NCI-H2171 treated with DMSO at 0.1 percent for 48 hours (cell line): ENCODE measurements at places on chromosomes 16 and 17.

DNA sequence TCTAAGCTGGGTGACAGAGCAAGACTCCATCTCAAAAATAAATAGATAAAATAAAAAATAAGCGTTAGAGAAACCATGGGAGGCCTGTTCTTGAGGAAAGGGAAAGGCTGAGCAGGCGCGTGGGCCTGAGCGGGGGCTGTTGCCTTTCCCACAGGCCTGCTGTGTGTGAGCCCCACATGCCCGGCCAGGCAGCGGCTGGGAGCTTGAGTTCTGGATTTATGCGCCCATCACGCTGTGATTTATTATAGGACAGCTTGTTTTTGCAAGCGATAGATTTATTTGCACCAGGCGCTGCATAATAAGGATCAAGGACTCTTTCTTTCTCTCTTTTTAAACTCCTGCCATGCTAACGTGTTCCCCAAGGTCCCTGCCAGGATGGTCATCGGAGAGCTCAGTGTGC, 14.8 kb upstream of the WFDC1 start:
- no peak for DNase-seq

- no peak for DNase-seq
Measured at GRCh38 chr17:57861790-57862693, 12.2 kb upstream of the MRPS23 start.

DNA sequence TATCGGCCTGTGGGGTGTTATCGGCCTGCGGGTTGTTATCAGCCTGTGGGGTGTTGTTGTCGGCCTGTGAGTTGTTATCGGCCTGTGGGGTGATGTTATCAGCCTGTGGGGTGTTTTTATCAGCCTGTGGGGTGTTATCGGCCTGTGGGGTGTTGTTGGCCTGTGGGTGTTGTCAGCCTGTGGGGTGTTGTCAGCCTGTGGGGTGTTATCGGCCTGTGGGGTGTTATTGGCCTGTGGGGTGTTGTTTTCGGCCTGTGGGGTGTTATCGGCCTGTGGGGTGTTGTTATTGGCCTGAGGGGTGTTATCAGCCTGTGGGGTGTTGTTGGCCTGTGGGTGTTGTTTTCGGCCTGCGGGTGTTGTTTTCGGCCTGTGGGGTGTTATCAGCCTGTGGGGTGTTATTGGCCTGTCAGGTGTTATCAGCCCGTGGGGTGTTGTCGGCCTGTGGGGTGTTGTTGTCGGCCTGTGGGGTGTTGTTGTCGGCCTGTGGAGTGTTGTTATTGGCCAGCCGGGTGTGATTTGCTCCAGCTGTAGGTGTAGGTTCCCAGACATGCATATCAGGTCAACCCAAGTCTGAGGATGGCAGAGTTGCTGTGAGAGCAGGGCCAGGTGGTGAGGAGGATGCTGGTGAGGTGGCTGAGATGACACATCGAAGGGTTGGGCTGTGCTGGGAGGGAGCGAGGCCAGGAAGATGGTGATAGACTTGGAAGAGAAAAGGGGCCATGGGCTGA, 7.1 kb downstream of the TRARG1 start:
- no peak for DNase-seq

DNA sequence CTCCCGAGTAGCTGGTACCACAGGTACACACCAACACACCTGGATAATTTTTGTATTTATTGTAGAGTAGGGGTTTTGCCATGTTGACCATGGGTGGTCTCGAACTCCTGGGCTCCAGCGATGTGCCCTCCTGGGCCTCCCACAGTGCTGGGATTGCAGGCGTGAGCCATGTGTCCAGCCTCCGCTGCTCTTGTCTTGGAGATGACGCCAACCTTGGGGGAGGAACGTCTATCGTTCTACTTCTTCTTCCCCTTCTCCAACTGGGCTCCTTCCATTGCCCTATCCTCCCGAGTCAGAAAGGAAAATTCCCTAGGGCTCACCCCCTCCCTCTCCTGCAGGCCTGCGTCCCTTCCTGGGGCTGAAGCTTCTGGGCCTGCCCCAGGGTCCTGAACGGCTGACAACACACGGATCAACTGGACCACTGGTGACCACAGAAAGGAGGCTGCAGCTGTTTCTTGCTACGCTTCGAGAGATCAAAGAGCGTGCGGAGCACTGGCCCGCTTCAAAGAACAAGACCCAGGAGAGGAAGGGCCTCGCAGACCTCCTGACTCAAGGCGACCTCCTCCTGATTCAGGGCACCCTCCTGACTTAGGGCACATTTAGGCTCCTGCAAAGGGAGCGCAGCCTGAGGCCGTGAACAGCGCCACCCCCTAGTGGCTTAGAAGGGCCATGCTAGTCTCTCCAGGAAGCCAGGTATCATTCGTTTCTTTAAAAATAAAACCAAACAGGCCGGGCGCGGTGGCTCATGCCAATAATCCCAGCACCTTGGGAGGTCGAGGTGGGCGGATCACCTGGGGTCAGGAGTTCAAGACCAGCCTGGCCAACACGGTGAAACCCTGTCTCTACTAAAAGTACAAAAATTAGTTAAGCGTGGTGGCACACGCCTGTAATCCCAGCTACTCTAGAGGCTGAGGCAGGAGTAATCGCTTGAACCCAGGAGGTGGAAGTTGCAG, 48.5 kb upstream of the HELZ start:
- no peak for DNase-seq

GRCh38 chr16:30104492-30104891, 8.5 kb upstream of the YPEL3 start:
- no peak for DNase-seq

GRCh38 chr16:79639576-79640311, 39.2 kb upstream of the MAF start:
- no peak for DNase-seq

- no peak for DNase-seq
Measured at GRCh38 chr17:36923814-36924221, 13.5 kb upstream of the LHX1 start.

DNA sequence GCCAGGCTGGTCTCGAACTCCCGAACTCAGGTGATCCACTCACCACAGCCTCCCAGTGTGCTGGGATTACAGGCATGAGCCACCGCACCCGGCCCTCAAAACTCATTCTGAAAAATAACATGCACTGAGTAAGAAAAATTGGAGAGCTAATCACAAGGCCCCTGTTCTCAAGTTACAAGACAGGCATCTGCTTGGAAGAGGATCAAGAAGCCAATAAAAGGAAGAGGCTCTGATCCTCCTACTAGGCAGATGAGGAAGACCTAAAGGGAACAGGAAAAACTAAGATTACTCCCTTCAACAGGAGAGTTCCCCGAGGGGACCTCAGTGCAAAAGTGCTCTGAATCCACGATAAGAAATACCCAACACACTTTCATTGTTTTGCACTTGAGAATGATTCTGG, 18.4 kb downstream of the BLMH start:
- DNase-seq: peak; percentile 83

- peak; percentile 33 for DNase-seq
Measured at GRCh38 chr17:38844261-38844757, 9.2 kb downstream of the RPL23 start.

GRCh38 chr17:65307081-65307960, 170.2 kb downstream of the RGS9 start:
- no peak for DNase-seq

GRCh38 chr16:87918866-87919680, 17.3 kb downstream of the CA5A start:
- no peak for DNase-seq

DNA sequence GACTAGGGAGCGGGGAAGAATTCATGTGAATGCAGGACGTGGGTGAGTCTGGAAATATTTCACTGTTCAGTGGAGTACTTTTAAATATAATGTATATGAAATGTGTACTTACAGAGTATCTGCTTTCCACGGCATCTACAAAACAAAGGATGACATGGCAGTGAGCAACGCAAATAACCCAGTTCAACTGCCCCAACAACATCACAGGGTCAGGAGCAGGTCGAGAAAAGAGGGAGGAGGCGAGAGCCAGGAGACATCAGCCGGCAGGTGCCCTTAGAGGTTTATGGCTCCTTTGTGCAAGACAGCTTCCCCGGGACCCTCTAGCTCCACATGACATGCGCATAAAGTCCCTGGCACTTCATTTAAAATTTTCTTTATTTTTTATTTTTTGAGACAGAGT, 61.1 kb downstream of the PECAM1 start:
- no peak for DNase-seq

DNA sequence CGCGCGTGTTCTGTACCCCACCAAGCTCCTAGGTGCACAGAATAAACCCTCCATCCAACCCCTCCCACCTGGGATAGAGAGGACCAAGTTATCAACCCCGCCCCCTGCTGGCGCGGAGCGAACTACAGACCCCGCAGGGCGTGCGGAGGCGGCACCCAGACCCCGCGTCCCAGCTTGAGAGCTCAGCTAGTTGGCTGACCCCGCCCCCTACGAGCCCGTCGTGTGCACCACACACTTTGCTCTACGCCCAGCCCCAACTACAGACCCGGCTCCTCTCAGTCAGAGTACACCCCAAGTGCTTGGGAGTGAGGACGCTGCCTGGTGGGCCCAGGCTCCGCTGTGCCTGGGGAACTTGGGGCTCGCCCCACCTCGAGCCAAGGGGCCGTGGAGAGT, 1.5 kb downstream of the GRIN2A start:
- DNase-seq: no peak

DNA sequence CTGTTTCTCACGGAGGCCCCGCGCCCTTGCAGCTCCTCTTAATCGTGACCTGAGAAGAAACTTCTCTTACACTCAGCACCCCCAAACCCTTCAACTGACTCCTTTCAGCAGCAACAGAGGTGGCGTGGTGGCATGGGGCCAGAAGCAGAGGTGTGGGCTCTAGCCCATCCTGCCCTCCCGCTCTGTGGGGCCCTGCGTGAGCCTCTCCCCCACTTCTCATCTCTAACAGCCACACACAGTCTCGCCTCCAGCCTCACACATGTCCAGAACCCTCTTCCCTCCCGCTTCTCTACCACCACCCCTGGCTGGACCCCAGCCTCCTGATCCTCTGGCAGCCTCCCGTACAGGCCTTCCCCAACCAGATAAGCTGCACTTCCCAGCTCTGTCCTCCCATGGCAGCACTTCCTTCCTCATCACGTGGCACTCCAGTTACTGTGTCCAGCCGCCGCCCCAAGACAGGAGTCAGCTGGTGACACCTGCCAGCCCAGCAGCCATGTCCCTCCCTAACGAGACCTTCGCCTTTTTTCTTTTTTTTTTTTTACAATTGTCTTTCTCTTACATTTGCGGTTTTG, 30.5 kb downstream of the NSMCE1 start:
- no peak for DNase-seq

DNA sequence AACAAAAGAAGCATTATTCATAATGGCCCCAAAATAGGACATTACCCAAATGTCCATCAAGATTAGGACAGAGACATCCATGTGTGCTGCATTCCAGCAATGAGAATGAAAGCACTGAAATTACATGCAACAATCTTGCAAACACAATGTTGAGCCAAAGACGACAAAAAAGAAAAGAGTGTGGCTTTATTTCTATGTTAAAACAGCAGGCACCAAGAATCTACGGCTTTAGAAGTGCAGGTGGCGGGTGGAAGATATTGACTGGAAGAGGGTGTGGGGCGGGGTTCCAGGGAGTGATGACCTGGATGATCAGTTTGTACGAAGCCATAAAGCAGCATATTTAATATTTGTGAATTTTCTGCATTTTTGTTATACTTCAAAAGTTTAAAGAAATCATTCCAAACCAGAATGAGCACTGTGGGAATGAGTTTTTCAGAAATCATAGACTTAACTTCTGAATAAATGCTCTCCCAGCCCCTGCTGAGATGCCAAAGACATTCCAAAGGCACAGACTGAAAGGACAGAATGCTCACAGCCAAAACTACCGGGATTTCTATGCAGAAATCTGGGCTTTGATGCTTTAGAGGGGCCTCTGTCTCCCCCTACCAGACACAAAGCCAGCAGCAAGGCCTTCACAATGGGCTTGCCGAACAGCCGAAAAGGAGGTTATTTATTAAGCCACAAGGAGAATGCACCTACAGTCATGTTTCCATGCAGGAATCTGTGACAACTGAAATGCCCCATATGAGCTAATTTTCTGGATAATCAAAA, 361.6 kb downstream of the GRIN2A start:
- DNase-seq: no peak

DNA sequence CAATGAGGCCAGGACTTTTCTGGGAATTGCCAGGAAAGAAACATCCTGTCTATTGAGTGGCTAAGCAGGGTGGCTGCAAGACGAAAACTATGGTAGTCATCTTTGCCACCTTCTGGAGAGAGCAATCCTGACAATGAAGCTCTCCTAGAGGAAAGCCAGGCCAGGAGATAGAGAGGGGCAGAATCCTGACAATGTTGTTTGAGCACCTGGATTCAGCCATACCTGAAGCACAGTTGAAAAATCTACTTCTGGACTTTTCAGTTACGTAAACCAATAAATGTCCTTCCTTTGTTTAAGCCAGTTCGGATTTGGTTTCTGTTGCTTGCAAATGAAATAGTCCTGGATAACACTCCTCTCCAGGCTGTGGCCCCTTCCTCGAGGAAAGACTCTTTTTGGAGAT, 9.4 kb downstream of the P2RX1 start:
- no peak for DNase-seq

DNA sequence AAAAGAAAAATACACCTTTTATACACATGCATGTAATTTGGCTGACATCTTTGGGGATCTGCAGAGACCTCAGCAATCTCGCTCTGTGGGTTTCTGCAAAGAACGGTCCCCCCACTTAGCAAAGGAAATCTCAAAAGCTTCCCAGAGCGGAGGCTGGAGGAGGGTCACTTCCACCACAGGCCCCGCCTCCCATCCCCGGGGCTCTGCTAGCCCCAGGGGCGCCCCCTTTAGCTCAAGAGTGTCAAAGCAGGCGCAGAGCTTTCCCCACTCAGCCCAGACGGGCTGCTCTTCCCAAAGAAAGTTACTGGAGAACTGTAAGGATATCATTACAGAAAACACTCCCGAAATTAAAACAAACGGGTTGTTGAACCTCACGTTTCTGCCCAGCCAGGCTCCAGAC, 11.4 kb downstream of the SLC13A5 start:
- DNase-seq: no peak

- no peak for DNase-seq
Measured at GRCh38 chr16:9000664-9001063, 37.0 kb upstream of the USP7 start.

DNA sequence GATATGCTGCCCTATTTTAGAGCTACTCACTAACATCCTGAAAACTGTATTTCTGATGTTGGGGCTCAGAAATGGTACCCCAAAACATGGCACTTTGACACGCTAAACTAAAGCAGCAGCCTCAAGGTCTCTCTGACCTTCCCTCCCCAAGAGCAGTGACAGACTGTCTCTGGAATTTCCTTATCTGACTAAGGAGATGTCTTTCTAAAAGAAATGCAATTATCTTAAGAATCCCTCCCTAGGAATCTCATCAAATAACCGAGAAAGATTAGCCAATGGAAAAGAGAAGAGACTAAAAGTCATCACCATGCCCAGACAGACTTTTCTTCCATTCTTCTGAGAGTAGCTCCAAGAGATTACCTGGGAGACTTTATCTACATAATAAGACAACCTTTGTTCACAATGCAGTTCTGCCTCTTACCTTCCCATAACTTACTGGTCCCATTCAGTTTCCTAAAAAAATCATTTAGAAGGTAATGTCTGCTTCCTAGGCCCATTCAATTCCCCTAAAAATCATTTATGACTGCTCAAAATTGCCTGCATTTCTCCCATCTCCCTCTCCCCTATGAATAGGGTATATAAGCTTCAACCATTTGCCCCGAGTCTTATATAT, 123.9 kb downstream of the CPPED1 start:
- no peak for DNase-seq

GRCh38 chr16:2484898-2485508, 10.1 kb downstream of the TBC1D24 start:
- DNase-seq: no peak
